Fibroblast of skin of right quadriceps (primary cell): ENCODE measurements at places on chromosomes 2 and 18.

- no peak for DNase-seq
These were observed 690.9 kb downstream of the GALR1 start for GRCh38 chr18:77940566-77940965.

DNA sequence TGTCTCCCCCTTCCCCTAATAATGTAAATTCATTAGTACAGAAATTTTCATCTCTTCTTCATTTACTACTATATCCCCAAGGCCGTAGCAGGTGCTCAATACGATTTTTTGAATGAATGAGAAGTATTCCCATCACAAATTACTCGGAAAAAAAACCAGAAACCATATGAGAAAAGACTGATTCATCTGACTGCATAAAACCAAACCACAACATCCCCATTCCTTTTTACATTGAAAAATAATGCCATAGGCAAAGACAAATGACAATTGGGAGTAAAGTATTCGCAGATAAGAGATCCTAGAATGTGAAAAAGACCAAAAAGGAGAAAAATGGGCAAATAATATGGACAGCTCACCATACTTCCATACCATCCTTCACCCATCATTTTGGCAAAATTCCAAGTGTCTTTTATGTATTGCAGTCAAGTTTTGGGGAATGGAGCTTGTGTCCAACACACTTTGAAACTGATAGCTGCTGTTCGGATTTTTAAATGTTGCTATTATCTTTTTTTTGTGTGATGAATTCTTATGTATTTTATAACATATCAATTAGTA, 1.5 kb downstream of the ZC3H8 start:
- DNase-seq: no peak

GRCh38 chr2:16784652-16785051, 119.0 kb upstream of the CYRIA start:
- DNase-seq: no peak

DNA sequence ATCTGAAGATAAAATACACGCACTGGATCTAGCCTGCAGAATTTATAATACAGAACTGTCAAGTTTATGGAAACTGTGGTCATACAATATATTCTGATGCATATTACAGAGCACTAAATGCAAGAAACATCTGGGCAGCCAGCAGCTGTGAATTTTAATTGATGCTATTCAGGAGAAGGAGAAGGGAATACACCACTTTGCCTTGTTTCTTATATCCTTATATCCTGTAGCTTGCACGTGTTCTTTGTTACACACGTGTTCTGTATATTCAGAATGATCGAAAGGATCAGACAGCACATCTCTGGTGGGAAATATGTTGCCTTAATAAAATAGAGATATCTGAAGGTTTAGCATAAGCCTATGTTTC, 335.8 kb downstream of the AGPS start:
- no peak for DNase-seq

DNA sequence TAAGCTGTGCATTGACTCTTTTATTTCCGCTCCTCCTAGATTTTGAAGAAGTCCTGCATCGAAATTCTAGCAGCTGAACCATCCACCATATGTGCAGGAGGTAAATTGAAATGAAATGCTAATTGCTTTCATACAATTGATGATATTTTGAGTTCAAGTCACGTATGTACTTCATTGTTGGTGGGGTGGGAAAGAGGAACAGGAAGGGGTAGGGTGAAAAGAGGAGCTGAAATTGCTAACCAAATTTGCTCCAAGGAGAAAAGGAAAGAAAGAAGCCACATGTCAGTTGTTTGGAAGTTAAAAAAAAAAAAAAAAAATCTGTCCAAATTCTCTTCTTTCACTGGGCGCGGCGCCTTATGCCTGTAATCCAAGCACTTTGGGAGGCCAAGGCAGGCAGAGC, 77.8 kb downstream of the ANTXR1 start:
- no peak for DNase-seq

- no peak for DNase-seq
These were observed 19.4 kb downstream of the FZD5 start for GRCh38 chr2:207750345-207750744.

DNA sequence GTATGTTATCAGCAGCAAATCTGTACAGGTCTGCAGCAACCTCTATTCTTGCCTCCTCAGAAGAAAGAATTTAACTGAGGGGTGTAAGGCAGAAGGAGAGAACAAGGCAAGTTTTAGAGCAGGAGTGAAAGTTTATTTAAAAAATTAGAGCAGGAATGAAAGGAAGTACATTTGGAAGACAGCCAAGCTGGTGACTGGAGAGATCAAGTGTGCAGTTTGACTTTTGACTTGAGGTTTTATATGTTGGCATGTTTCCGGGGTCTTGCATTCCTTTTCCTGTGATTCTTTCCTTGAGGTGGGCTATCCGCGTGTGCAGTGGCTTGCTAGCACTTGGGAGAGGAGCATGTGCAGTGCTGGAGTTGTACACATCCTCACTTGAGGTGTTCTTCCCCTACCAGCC, 16.5 kb upstream of the CERS6 start:
- DNase-seq: peak; percentile 25

- no peak for DNase-seq
These were observed 41.1 kb upstream of the ASXL3 start for GRCh38 chr18:33536904-33537303.
